NCI-H1048 (cell line): ENCODE measurements at places on chromosomes 2 and 18.

GRCh38 chr2:221911890-221912289 is 339.8 kb upstream of the EPHA4 start:
- no peak for DNase-seq

DNA sequence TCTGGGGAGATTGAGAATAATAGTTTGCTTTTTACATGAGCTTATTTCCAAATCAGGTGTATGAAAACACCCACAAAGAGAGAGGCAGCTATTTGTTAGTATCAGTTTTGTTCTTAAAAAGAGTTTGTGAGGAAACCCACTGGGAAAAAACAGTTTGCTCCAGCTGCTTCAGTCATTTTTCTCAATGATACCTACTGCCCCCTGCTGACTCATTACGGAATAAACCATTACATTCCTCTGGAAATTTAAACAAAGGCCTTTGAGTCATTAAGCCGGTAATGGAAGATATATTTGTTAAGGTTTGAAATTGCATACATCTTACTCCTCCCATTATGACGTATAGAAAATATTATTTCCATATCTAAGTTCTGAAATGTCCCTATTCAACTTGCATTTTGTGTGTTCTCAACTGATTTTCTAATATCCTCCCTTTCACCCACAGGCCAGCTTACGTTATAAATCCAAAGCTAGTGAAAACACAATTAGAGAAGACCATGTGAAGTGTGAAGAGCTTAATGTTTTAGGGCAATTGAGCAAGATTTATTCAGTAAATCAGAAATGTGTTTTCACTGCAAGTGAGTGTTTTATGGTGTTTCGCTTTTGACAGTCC is 761.6 kb downstream of the DSC3 start:
- DNase-seq = peak; percentile 6

DNA sequence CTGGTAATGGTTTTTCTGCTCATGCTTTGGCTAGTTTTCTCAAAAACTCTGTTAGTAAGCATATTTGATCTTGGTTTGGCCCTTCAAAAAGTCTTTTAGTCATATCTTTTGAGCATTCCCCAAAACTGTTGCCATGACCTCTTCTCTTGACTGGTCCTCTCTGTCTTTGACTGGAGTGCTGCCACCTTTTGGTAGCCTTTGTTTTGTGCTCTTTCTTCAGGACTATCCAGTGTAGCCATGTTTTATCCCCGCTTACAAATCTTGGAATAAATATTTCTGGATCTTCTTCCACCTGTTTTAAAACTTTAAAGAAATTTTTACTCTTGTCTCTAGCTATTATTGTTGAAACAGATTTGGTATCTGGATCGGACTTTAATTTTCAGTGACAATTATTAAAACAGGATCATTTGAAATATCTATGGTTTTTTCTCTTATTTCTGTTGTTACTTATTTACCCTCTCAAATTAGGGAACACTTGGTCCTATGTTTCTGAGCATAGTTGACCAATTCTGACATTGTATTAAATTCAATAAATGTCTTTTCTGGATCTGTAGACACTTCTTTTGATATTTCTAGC is 965 bp upstream of the ELOA2 start:
- DNase-seq = no peak

DNA sequence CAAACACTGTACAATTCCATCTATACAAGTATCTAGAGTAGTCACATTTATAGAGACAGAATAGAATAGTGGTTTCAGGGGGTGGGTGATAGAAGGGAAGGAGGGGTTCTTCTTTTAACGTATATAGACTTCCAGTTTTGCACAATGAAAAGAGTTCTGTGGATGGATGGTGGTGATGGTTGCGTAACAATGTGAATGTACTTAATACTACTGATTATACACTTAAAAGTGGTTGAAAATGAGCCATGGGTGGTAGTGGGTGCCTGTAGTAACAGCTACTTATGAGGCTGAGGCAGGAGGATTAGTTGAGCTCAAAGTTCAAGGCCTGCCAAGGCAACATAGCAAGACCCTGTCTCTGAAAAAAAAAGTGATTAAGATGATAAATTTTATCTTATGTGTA is 85.8 kb downstream of the SETBP1 start:
- DNase-seq = no peak

DNA sequence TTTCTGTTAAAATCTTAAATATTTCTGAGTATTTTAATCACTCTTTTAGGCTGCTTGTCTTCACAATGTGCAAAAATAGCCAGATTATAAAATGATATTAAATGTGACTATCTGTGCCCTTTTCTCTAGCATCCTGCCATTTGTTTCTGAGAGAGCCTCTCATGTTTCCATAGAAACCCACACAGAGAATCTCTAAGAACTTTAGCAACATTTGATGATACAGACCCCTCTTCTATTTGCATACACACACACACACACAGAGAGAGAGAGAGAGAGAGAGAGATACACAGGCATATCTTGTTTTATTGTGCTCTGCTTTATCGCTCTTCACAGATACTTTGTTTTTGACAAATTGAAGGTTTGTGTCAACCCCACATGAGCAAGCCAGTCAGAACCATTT is 134.5 kb upstream of the DDX18 start:
- no peak for DNase-seq

DNA sequence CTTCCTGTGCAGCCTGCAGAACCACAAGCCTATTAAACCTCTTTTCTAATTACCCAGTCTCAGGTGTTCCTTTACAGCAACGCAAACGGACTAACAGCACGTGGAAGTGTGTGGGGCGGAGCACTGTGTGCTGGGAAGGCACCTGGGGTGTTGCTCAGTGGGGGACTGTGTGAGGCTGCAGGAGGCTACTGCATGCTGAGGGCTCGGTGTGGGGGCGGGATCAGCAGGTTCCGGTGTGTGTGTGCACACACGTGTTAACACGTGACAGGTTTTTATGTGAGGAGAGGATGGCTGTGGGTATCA is 58.9 kb downstream of the ANKMY1 start:
- no peak for DNase-seq

DNA sequence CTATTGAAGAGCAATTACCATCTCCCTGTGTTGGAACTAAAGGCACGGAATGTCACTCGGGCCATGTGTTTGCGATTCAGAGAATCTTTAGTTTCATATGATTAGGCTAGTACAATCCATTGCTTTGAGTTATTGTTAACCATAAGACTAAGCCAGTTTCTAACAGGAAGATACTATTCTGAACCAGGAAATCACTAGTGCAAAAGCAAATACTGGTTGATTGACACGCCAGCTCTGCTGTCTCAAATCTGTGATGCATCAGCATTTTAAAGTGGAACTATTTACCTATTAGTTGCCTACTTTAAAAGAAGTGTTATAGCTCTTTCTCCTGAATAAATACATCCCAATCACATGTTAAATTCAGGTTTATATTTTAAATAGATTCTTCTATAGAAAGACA is 61.9 kb downstream of the AFTPH start:
- DNase-seq = no peak

- DNase-seq = no peak
Observed at GRCh38 chr2:147499785-147500184, 345.0 kb upstream of the ACVR2A start.
